C1 segment of cervical spinal cord (tissue), 14 donors: ENCODE measurements at places on chromosomes 1 and 21.

DNA sequence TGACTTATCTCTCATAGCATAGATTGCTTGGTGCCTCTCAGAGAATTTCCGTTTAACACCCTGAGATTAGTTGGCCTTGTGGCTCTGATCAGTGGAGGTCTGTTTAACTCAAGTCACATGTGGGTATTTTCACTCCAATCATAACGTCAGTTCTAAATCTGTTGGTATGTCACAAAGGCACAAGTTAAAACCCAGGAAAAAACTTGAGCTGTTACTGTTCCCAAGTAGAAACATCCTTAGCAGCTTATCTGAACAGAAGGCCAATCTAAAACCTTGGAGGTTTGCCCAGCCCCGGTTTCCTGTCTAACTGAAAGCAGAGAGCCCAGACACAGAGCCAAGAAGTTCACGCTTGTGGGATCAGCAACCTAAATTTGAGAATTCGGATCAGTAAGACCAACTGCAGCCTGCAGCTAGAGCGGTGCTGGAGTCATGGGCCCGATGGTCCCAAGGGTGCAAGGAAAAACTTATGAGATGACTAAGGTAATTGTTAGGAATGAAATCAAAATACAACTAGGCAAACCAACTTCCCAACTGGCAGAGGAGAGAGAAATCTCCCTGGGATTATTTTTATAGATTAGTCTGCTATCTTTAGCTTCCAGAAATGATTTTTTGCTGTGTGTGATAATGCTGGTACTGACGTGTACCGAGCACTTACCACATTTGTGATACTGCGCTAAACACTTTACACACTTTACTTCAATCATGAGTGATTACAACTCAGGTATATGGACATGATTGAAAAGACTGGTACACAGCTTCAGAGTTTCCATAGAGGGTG, 90.2 kb upstream of the C1orf21 start:
- peak; percentile 16 for DNase-seq

DNA sequence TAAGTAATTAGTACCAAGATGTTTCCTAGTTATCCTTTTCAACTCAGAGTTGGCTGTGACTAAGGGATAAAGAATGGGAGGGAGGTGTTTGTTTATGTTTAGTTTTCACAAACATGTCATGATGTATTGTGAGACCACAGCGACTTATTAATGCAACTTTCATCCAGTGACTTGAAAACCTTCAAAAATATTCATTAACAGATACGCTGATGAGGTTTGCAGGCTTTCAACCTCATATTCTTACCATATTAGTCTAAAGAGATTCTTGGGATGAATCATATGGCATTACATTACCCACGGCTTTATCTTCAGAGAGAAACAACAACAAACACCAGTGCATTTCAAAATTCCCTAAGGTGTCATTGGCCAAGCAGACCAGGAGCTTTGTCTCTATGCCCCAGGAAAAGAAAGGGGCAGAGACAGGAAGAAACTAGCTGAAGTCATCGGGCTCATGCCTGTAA, 36.4 kb downstream of the PALMD start:
- no peak for DNase-seq

- DNase-seq: no peak
Observed at GRCh38 chr1:110309139-110309538, 30.0 kb upstream of the RBM15 start.

DNA sequence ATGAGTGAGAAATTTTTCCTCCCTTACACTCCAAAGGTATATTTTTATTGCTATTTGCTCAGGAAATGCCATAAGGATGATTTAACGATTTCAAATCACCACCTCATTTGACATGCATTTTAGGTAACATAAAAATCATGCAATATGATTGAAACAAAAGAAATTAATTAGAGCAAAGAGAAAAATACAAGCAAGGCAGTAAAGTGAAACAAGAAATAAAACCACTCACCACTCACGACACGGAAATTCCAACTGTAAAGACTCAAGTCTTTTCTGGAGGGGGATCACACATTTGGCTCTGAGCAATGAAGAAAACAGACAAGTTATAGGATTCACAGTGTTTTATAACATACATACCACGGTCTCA, 86.8 kb upstream of the ARHGAP29 start:
- DNase-seq: no peak
